Prostate gland (tissue), 2 donors: ENCODE measurements at places on chromosomes 5 and 9.

GRCh38 chr5:43553381-43553780 lies 3.5 kb downstream of the PAIP1 start:
- DNase-seq, result no peak

- no peak for DNase-seq
These were observed 476.6 kb upstream of the WWC1 start for GRCh38 chr5:167814828-167815227.

- DNase-seq, result no peak
These were observed 33.4 kb upstream of the TTC1 start for GRCh38 chr5:159975462-159976019.

DNA sequence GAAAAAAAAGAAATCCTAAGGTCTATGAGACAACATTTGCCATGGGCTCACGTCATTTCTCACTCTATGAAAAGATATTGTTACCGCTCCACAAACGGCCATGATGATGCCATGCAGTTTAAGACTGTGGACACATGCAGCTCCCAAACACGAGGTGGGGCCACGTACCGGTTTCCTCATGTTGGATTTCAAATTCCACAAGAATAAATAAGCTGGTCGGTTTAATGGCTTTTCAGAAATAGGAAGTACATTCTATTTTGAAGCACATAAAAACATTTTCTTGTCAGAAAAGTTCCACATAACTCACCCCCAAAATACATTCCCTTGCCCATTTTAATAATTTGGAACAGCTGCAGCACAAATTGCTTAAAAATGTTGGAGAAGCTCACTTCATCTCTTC lies 130.6 kb downstream of the MYO10 start:
- no peak for DNase-seq

- DNase-seq, result no peak
These were observed 23.1 kb upstream of the RNF38 start for GRCh38 chr9:36423206-36423605.

GRCh38 chr9:75169623-75170022 lies 81.3 kb downstream of the OSTF1 start:
- DNase-seq, result no peak

DNA sequence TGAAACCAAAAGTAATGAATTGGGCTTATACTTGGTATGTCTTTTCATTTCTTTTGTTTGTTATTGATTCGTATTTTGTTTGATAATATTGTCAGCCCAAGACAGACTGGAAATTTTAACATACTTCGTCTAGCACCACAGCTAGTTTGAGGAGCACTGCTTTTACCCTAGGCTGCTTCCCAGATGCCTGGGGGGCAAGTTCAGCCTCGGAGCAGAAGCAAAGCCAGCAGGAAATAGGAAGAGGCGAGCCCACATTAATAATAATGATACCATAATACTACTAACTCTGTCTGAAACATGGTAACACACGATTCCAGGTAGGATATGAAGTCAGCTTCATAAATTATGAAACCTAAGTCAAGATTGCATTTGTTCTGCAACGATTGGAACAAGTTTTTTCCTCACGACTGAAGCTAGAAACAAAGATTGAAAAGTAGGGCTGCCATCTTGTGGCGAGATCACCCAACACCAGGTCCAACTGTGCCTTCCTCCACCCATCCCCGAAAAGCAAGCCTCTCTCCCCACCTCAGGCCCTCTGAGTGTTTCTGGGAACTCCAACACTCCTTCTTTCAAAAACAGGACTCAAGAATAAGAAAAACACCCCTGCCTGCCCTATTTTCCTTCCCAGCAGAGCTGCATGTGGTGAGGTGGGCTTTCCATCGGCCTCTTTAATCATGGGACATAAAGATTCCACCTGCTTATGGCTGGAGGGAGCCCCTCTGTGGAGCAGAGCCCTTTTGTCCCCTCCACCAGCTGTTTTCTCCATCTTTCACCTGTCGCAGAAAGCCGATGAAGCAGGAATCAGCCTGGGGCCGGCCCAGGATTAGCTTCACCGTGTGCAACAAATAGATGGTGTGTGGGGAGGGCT lies 236.4 kb downstream of the CAAP1 start:
- DNase-seq, result peak; percentile 8

DNA sequence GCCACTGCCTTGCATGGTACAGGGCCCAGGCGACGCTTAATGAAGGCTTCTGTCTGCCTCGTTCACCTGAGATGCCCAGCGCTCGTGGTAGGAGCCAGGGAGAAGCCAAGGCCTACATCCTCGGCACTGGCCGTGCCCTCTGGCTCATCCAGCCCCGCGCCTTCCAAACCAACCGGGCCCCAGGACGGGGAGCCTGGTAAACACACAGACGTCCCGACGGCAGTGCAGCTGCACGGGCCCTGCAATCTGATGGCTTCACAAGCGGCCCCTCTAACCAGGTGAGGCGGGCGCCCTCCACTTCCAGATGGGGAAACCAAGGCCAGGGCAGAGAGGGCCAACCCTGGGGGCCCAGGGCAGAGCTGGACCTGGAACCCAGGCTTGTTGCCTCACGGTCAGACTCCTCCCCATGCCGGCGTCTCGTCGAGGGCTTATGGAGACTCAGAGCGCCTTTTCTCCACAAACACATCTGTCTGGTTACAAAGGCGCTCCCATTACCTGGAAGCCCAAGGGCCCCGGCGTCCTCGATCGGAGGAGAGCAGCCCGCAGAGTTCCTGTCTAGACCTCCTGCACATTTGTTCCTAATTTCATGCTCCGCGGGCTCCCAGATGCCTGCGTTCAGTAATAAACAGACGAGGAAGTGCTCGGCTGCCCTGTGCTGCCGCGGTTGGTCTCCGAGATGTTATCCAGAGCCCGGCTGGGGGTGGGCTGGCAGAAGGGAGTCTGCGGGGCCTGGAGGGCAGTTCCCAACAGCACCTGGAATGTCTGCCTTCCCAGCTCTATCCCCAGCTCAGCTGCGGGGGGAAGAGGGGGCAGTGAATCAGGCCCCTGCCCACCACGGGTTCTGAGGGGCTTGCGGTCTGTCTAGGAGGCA lies 23.5 kb downstream of the FAM163B start:
- DNase-seq, result no peak

- DNase-seq, result no peak
These were observed 299.3 kb downstream of the ENC1 start for GRCh38 chr5:74341221-74341620.

DNA sequence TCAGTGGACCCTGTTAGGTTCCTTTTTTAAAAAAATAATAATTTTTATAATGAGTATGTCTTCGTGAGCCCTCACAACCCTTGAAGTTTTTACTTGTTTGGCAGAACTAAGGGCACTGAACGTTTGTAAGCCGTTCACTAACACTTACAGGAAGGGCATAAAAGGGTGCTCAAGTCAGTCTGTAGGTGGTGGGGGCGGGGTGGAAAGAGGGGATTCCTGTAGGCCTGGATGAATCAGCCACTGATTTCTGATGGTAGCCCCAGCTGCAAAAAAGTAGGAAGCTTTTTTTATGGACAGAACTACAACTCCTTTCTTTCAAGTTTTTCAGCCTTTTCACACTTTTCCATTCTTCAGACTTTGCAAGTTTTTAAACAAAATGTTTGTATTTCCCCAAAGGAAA lies 35.8 kb downstream of the PIK3R1 start:
- no peak for DNase-seq

- no peak for DNase-seq
These were observed 184.5 kb downstream of the DENND1A start for GRCh38 chr9:123745451-123745850.

DNA sequence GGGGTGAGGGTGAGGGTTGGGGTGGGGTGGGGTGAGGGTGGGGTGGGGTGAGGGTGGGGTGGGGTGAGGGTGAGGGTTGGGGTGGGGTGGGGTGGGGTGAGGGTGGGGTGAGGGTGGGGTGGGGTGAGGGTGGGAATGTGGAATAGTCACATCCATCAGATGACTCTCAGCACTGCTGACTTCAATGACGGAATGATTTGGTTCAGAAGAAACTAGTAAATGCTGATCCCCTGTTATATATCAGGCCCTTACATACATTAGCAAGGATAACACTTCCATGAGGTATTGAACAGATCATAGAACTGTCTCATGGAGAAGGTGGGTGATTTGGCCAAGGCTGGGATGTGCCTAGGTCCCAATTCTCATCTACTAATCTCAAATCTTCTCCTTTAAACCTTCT lies 24.5 kb upstream of the C5orf47 start:
- no peak for DNase-seq

GRCh38 chr5:15521381-15522186 lies 21.6 kb downstream of the FBXL7 start:
- no peak for DNase-seq

GRCh38 chr5:68178579-68178978 lies 37.0 kb upstream of the PIK3R1 start:
- no peak for DNase-seq

DNA sequence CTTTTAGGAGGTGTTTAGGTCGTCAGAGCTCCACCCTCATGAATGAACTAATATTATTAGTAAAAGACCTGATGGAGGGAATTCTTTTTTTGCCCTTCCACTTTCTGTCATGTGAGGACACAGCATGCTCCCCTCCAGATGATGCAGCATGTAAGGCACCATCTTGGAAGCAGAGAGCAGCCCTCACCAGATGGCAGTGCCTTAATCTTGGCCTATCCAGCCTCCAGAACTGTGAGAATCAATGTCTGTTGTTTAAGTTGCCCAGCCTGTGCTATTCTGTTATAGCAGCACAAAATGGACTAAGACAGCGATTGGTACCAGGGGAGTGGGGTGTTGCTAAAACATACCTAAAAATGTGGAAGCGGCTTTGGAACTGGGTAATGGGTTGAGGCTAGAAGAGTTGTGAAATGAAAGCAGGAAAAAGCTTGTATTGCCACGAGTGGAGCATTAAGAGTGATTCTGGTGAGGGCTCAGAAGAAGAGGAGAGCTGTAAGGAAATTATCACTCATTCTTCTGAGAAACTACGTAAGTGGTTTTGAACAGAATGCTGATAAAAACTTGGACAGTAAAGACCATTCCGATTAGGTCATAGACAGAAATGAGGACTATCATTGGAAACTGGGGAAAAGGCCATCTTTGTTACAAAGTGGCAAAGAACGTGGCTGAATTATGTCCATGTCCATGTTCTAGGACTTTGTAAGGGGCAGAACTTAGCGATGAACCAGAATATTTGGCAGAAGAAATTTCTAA lies 28.6 kb downstream of the PTPDC1 start:
- DNase-seq, result no peak

- no peak for DNase-seq
These were observed 95.5 kb upstream of the ERBIN start for GRCh38 chr5:65830856-65831255.

- DNase-seq, result no peak
These were observed 94.2 kb downstream of the PAX5 start for GRCh38 chr9:36939655-36940499.

DNA sequence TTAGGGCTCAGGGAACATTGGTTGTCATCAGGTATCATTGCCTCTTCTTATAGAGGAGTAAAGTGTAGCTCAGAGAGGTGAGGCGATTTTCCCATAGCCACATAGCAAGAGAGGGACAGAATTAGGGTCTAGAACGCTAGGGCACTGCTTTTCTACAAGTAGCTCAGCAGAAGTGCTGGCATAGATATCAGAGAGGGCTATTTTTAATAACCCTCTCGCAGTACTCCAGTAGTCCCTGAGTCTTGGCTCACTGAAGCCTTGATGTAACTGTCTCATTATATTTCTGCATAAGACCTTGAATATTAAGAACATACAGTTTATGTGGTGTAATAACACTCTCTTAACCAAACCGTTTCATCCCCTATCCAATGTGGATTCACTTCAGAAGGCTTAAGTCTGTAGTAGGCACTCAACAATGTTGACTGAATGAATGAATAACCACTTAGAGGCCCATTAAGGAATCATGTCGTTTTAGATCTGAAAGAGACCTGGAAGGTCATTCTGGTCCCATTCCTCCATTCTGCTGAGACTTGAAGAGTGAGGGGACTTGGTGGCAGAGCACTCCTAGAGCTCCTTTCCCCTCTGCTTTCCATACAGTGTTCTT lies 4.7 kb upstream of the FRMPD1 start:
- no peak for DNase-seq

DNA sequence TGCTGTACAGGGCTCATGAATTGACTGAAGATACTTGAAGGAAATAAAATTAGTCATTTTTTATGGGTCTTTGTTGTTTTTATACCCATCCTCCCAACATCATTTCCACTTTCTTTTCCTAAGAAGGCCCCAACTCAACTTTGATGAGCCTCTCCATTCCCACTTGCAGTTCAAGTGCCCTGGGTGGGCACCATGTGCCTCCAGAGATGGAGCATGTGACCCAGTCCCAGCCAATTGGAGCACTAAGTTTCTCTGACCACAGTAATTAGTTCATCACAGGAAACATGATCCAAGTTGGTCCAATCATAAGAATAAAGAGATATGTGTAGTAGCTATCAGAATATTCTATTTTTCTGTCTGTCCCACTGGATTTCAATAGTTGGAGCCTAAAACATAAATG lies 46.9 kb downstream of the HTR4 start:
- DNase-seq, result no peak

DNA sequence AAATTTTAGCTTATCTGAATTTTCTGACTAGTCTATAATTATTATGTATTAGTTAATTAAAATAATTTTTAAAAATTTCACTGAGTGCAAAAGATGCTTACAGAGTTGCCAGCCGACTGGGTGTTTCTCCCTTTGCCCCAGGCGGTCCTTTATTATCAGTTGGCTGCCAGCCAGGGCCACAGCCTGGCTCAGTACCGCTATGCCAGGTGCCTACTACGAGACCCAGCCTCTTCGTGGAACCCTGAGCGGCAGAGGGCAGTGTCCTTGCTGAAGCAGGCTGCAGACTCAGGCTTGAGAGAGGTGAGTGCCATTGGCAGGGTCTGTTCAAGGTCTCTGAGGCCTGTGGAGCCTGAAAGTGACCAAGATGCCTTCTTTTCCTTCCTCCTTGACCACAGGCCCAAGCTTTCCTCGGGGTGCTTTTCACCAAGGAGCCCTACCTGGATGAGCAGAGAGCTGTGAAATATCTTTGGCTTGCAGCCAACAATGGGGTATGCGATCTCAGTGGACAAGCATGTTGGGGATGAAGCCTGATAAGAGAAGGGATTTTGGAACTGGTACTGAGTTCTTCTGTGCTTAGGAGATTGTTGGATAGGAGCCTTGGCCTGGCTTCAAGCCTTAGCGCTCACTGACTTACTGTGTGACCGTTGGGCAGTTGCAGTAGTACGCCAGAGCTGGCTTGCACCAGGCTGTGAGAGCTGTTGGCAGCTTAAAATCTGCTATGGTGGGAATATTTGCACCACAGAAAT lies 10.6 kb downstream of the DELE1 start:
- DNase-seq, result no peak

- no peak for DNase-seq
These were observed 15.9 kb downstream of the NINJ1 start for GRCh38 chr9:93117924-93118862.
